Fibroblast of skin of abdomen (primary cell): ENCODE measurements at places on chromosomes 12 and 14.
A peak's percentile ranks its signal among the peaks of the same experiment; 100 is the strongest.

- DNase-seq: no peak
Measured at GRCh38 chr12:94874518-94875302, 128.8 kb downstream of the NDUFA12 start.

- peak; percentile 76 for DNase-seq
Measured at GRCh38 chr14:75050852-75051555, at the start of gene MLH3. MLH3 (minus strand) TSS chr14:75051467; CDS start chr14:75049655, 1,812 bp downstream.

DNA sequence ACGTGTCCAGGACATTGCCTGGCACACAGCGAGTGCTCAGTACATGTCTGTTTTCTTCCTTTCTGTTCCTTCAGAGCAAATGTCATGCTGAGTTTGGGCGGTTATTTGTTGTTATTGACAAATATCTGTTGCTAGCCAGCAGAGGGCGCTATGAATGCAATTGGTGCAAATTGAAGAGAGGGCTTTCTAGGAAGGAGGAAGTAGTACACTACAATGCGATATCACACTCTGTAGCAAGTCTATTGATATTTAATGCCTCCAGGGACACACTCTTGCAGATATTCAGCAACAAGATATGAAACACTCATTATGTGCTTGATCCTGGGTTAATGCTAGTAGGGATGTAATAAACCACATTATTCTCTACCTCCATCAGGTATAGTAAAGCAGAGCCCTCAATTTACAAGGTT is 267.3 kb upstream of the SRRM4 start:
- DNase-seq: no peak

- DNase-seq: no peak
Measured at GRCh38 chr14:58796242-58797009, 158.7 kb downstream of the DACT1 start.

DNA sequence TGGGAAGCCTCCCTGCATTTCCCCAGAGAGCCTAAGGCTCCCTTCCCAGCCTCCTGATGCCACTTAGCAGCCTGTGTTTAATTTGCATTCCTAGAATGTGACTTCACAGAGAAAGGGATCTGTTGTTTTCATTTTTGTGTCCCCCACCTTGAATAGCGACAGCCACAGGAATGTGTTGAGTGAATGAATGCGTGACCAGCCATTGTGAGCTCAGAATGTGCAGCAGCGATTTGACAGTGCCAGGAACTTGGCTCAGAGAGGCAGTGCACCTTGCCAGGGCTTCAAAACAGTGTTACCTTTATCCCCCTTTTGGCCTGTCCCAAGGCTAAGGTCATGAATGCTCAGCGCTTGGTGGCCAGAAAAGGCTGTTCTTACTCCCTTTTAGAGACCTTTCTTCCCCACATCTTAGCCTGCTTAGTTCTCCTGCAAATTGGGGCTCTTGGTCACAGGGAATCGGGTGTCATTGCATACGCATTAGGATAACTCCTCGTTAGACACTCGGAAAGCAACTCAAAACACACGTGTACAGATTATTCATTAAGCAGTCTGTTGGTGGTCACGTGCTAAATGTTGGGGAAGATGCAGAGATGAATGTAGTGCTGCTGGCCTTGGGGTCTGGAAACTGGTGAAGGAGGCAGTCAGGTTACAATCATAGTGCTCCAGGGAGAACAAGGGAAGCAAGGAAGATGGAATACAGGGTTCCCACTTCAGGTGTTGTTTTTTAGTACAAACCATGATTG is 9.8 kb downstream of the NTF3 start:
- peak; percentile 88 for DNase-seq

- no peak for DNase-seq
Measured at GRCh38 chr12:1707051-1707450, 16.2 kb downstream of the ADIPOR2 start.

DNA sequence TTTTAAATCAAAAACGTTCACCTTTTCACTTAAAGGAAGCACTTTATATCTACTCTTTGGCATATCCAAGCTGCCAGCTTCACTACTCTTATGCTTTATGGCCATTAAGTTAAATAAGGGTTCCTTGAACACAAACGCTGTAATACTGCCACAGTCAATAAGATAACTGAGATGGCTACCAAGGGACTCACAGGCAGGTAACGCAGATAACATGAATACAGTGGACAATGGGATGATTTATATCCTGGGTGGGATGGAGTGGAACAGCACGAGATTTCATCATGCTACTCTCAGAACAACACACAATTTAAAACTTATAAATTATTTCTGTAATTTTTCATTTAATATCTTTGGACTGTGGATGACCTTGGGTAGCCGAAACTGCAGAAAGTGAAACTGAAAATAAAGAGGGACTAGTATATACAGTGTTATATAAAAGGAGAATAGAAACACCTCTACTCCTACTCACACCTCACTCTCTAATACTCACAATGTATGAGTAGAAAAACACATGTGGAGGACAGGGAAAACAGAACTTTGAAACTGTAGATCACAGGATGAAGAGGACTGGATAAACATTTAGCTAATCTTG is 367.3 kb downstream of the C12orf50 start:
- no peak for DNase-seq

DNA sequence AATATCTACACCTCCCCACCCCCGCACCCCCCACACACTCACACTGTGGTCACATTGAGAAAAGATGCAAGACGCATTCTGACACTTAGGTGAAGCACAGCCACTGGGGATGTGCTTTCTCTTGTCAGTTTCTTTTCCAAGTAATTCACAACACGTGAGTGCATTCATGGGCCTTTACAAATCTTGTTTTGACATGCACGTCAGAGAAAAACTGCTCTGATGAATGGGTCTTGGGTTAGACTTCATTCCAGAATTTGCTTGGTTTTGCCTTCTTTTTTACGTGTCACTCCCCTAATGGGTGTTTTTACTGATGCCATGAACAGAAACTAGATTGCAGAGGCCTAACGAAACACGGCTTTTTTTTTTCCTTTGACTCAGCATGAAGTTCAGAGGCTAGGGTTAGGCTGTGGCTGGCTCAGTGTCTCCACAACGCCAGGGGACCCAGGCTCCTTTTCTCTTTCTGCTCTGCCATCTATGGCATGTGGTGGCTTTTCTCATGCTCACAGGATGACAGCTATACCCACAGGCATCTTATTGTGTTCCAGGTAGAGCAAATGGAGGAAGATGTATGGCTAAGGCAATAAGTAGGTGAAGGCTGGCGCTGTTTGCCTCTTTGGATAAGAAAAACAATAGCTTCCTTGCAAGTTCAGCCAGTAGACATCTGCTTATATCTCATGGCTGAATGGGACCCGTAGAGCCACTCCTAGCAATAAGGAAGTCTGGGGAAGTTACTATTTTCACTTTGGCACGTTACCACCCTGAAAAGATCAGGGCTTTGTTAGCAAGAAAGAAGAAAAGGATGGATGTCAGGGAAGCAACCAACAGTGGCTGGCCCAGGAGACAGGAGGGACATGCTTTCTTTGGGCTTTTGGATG is 253.3 kb downstream of the SLC15A4 start:
- no peak for DNase-seq

GRCh38 chr14:71078500-71078899 is 171.2 kb downstream of the PCNX1 start:
- no peak for DNase-seq

DNA sequence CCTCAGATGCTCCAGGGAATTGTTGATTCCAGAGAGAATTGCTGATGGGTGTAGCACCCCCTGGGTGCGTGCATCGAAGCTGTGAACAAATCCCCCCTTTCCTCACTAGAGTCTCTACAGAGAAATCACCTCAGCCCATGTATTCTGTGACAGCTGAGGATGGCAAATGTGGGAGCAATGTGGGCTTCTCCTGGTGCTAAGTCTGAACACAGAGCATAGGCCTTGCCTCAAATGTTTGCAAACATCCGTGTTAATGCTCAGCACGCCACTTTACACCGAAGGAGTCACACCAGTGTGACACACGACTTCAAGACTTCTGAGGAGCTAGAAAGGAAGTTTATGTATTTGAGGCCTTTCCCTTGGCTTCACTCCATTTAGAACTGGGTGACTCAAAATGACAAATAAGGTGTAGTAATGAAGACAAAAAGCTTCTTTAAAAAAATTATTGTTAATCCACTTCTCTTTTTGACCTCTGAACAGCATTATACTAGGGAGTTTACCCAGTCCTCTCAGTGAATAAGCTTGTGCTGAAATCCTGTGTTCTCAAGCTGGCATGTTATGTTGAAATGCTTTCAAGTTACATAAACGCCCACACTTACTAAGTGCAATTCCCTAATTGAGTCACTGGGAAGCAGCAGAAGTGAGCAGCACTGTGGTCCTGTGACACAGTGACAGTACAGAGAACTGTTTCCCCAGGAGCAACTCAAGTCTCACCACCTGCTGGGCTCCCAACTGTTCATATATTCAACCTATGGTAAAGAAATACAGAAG is 92.9 kb downstream of the FAR2 start:
- DNase-seq: peak; percentile 53

- DNase-seq: no peak
Measured at GRCh38 chr12:34340534-34341361, 318.5 kb downstream of the ALG10 start.

DNA sequence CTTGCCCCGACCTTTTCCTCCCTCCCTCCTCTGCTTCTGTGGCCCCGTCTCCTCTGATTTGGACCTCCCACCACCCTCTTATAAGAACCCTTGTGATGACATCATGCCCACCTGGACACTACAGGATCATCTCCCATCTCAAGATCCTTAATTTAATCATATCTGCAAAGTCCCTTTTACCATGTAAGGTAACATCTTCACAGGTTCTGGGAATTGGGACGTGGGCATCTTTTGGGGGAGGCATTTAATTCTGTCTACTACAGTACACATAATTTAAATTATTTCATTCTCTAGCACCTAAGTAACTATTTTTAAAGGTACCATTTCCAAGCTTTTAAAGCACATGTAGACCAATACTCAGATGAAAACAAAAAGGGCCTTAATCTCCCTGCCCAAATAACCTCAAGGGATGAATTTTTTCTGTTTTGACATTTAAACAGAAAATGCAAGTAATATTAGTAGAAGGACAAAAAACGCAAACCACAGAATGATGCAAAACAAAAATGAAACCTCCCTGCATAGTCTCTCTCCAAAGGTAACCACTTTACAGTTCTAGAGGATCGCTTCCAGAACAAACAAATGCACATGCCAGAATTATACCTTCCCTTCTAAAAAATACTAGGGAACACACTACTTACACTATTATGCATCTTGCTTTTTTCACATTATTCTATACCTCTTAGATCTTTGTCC is 222.1 kb downstream of the AACS start:
- no peak for DNase-seq

- peak; percentile 33 for DNase-seq
Measured at GRCh38 chr14:50260511-50260910, 29.1 kb upstream of the SOS2 start.

- DNase-seq: no peak
Measured at GRCh38 chr12:103956509-103957027, 9.1 kb upstream of the TDG start.

DNA sequence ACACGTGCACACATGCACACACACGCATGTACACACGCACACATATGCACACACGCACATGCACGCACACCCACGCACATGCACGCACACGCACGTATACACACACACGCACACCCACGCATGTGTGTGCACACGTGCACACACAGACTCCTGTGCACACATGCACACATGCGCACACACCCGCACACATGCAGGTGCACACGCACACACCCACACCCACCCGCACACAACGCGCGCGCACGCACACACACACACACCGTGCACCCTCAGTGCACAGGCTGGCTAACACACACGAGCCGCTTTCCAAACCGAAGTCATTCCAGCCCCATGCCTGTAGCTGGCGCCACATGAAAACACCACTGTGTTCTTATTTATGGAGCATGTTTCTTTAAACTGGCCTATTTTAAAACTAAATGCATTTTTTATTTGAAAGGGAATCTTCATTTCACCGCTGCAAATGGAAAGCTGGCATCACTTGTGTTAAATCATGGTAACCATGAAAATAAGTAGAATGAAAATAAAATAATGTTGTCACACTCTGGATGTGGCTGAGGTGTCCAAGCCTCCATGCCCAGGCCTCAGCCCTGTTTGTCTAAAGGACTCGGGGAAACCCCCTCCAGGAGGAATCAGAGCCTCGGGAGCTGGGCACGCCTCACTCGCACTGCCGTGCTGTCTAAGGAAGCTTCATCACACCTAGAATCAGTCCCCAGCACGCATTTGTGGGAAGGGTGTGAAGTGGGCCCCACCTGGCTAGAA is 45.1 kb downstream of the GALNT9 start:
- DNase-seq: no peak

DNA sequence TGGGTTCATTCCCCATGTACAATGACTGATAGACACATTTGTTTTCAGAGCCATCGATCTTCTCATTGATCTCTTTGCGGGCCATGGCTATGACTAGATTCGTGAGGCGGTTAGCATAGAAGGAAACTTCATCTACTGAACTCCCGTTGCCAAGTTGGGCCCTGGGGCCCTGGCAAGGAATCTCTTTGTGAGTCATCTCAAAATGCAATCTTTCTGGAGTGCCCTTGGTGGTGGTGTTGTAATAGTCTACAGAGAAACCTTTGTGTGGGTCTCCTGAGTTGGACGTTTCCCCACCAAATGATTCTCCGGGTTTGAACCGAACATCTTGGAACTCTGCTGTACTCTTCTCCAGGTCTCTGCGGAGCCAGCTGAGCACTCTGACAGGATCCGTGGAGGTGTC is 20.4 kb downstream of the AKAP3 start:
- no peak for DNase-seq

DNA sequence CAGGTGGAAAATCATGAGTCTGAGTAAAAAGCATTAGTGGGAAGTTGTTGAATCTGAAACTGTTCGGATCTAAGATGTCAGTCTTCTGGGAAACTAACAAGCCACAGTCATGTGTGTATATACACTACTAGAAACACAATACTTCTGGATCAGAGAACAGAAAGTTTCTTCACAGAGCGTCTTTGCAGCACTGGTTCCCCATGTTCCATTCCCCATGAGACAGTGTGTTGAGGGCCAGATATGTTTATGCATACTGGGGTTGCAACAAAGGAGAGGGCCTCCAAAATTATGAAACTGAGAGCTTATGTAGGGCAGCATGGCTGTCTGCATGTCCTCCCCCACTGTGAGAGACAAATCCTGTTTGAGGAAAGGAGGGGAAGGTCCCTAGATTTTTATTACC is 295.0 kb upstream of the NAV3 start:
- DNase-seq: no peak

DNA sequence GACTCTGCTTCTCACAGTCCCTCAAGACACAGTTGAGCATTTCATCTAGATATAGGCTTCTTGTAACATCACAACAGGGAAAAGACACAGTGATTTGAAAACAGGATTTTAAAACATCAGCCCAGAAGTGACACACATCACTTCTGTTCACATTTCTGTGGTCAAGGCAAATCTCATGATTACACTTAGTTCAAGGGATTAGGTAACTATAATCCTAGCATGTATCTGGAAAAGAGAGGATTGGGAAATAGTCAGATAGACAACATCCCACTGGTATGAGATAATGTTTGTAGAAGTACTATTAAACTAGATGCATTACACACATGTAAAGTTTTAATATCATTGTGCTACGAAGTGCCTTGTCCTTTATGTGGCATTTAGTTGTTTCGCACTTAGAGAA is 252.6 kb upstream of the PRKD1 start:
- peak; percentile 45 for DNase-seq

- DNase-seq: no peak
Measured at GRCh38 chr14:36430169-36430568, 89.9 kb downstream of the NKX2-1 start.

GRCh38 chr12:63897931-63898330 is 53.4 kb downstream of the SRGAP1 start:
- DNase-seq: peak; percentile 48
